ENCODE measurements at places on chromosomes 2 and 18.

DNA sequence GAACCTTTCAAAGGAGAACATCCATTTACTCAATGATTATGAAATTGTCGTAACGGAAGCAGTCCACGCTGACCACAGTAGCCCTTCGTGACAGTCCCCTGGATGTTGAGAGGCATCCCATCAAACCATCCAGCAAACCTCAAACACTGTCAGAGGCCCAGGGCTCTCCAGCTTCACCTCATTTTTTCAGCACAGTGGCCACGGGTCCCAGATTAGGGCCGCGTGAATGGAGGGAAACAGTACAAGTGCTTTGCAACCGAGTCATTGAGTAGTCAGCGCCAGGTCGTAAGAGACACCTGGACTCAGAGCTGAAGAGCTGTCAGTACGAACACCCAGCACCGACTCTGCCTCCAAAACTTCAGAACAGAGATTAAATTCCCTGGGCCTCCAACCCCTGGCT lies 552.5 kb upstream of the SALL3 start:
- no peak for DNase-seq

GRCh38 chr2:216015722-216016464 lies 2.5 kb upstream of the MREG start:
- DNase-seq, result no peak

DNA sequence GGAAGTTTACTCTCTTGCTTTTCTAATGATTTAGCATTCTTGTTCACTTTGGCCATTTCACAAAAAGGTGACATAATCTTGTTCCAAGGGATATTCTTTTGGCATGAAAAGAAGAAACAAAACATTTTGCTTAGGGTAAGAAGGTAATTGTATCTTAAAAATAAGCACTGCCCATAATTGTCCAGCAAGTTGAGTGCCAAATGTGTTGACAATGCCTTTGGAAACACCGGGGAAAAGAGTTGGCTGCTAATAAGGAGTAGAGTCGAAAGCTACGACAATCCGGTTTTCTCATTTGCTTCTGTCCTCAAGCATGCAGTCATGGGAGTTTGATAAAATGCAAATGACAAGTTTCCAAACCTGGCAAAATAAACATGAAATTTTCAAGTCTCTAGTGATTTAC lies 27.3 kb downstream of the ITGAV start:
- no peak for DNase-seq

DNA sequence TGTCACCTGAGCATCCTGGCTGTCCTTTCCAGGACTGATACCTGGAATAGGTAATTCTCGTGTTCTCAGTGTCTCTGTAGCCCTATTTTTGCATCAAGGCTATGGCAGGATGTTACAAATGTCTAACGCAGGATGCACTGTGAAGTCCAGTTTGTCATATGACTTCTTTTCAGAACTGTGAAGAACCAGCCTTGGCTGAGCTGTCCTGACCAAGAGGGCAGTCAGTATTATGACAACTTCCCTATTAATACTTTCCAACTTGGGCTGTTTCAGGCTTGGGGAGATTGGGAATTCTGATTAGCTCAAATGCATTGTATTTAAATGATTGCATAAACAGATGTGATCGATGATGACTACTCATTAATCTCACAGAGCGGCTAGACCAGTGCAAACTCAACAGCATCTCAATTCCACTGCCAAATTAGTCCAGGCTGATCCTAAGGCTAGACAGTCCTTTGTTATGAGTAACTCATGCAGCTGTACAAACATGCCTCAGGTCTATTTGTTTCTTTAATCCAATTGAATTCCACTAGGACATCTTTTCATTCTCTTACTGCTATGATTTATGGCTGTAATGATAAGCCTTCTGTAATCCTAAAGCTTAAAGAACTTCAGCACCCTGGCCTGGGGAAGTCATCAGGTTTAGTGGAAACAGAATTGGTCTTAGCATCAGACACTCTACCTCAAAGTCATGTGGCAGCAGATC lies 331.6 kb downstream of the KCNS3 start:
- DNase-seq, result no peak

DNA sequence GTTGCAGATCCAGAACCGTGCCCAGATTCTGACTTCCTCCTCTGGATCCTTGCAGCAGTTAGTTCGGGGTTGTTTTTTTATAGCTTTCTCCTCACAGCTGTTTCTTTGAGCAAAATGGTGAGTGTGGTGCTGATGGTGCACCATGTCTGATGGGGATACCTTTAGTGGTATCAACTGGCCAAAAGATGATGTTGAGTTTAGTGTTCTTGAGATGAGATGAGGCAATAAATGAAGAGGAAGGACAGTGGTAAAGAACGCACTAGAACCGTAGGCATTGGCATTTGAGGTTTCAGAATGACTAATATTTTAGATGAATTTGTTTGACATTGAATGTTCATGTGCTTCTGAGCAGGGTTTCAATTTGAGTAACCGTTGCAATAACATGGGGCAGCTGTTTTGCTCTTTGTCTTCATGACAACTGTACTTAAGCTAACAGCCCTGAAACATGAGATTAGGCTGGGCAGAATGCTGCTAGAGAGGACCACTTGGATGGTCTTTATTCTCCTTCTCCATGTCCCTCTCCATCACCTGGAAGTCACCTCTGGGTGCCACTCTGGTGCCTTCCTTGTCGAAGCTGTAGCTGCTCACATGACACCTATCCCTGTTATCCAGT lies 3.9 kb downstream of the CTLA4 start:
- no peak for DNase-seq

- DNase-seq, result no peak
Measured at GRCh38 chr2:190158798-190159434, 96.4 kb upstream of the MSTN start.
